Activated naive CD4-positive, alpha-beta T cell treated with anti-CD3 and anti-CD28 coated beads, Interleukin-2, amount 10 ng/mL, durations not matched to agents 7 days and 5 days (primary cell): ENCODE measurements at places on chromosomes 5 and 9.

- no peak for DNase-seq
These were observed 50.8 kb downstream of the SERINC5 start for GRCh38 chr5:80204808-80205614.

DNA sequence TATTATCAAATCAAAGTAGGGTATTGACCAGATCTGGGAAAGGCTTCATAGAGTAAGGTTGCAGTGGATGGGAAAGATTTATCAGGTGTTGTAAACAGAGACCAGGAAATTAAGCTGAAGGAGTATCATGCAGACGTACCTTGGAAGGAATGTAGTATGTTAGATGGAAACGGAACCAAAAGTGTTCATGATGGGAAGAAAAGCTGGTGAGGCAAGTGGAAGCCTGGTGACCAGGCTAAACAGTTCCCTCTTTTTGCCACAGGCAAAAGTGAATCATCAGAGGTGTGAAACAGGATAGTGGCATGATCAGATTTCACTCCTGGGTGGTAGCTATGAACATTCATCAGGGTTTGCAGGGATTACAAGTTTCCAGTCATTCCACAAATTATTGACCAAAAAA, 780.1 kb upstream of the DMAC1 start:
- no peak for DNase-seq

- no peak for DNase-seq
These were observed 29.7 kb upstream of the ERCC6L2 start for GRCh38 chr9:95845751-95846150.

DNA sequence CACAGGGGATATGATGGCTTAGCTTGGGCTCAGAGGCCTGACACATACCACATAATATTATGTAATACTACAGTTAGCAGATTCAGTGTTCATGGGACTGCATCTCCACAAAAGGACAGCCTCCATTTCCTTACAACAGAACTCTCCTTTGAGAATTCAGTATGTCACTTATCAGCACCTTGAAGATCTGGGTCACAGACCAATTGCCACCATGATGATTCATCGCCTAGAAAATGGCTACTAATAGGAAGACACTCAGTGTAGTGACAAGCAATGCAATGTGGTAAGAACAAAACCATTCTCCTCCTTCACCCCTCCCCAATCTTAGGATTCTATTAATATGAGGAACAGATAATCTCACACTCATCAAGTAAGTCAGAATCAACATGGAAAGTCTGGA, 38.7 kb upstream of the PRLR start:
- DNase-seq, result no peak

- DNase-seq, result no peak
These were observed 239.9 kb downstream of the FAM114A2 start for GRCh38 chr5:153798830-153799229.
